MV-4-11 (cell line): ENCODE measurements at places on chromosomes 2 and 18.

- peak; percentile 37 for DNase-seq
Observed at GRCh38 chr2:46364797-46365457, 67.7 kb downstream of the EPAS1 start.

GRCh38 chr2:238771218-238771617 is 76.7 kb upstream of the TWIST2 start:
- no peak for DNase-seq

DNA sequence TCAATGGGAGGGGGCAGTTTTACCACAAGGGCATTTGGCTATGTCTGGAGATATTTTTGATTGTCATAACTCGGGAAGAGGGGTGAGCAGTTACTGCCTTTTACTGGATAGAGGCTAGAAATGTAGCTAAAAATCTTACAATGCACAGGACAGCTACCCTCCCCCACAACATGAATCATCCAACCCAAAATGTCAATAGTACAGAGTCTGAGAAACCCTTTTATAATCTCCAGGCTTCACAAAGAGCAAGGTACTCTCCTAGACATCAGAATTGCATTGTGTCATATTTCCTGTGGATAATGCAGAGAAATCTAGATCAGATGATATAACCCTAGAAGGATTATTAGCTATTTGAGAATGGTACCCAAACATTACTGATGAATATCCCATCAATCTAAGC is 277.1 kb upstream of the NRP2 start:
- no peak for DNase-seq

GRCh38 chr18:61474341-61474740 is 141.1 kb downstream of the CDH20 start:
- DNase-seq, result no peak

- DNase-seq, result no peak
Observed at GRCh38 chr2:168907940-168908662, 7.0 kb downstream of the G6PC2 start.

GRCh38 chr2:174608866-174609214 is 11.2 kb upstream of the WIPF1 start:
- no peak for DNase-seq

DNA sequence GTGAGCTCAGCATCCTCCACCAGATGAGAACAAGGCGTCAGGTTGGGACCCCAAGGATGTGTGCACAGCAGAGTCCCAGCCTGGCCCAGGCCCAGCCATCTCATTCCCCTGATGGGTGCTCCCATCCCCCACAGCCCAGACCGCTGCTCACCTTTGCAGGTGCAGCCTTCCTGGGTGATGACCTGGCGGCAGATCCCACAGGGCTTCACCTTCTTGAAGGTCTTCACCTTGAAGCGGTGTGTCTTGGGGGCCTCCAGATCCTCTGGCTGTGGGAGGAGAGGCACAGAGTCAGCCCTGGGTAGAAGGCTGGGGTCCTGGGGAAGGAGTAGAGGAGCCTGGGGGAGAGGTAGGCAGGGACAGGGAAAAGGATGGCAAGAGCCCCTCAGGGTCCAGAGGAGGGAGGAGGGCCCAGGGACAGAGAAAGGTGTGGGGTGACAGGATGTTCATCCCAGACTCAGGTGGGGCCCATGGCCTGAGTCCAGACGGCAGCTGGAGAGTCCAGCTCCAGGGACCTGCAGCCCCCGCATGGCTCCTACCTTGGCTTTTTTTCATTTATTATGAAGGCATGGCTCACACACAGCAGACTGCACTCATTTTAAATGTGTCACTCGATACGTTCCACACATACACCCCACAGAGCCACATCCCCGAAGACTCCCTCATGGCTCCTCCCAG is 11.9 kb downstream of the TNS1 start:
- no peak for DNase-seq

- DNase-seq, result peak; percentile 59
Observed at GRCh38 chr2:199979832-199980628, 24.6 kb downstream of the MAIP1 start.
